ENCODE measurements at places on chromosomes 16 and 17.

DNA sequence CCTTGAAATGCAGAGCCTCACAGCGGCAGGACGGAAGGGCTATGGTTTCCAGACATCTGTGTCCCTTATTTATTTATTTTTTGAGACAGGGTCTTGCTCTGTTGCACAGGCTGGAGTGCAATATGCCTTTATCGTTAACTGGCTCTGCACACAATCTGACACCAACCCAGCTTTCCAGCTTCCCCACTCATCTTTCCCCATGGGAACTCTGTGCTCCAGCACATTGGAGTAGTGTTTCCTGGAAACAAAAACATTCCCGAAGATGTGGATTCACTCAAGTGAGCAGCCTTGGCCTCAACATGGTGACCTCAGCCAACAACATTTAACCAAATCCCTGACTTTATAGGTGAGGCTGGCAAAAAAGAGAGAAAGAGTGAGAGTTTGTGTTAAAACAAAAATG lies 307.1 kb downstream of the TMEM114 start:
- DNase-seq, result no peak

DNA sequence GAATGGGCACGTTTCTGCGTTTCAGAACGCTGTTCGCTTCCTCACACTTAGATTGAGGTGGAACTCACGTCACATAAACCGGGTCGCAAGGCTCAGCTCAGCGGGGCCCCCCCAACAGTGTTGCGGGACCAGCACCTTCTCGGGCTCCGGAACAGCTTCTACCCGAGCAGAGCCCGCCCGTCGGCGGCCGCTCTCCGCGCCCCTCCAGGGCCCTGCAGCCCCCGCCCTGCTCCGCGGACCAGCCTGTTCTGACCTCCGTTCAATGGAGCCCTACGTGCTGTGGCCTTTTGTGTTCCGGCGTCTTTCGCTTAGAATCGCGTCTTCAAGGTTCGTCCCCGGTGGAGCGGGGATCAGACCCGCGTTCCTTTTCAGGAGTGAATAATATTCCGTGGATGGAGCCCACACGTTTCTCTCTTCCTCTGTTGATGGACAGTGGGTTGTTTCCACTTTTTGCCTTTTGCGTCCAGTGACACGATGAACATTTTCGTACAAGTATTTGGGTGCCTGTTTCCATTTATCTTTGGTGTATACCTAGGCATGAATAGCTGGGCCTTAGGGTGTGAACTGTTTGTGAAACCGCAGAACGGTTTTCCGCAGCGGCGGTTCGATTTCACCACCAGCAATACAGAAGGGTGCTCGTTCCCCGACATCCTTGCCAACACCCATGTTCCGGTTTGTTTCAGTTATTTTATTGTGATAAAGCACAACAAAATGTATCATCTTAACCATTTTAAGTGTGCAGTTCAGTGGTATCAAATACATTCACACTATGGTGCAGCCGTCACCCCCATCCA lies 2.3 kb upstream of the SLC22A31 start:
- DNase-seq, result no peak

- DNase-seq, result no peak
Measured at GRCh38 chr16:4360538-4361021, 9.5 kb upstream of the PAM16 start.

DNA sequence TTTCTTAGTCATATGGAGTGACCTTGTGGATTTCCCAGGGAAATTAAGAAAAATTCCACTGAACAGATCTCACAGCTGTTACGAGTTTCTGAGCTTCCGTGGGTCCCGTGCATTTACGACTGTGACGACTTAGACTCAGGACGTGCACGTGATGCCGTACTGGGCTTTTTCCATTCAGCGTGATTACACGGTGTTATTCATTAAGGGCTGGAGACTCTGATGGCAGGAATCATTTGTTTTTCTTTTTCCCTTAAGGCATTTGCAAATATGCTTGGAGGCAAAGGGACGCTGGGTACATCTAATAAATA lies 57.2 kb downstream of the TBC1D16 start:
- no peak for DNase-seq

DNA sequence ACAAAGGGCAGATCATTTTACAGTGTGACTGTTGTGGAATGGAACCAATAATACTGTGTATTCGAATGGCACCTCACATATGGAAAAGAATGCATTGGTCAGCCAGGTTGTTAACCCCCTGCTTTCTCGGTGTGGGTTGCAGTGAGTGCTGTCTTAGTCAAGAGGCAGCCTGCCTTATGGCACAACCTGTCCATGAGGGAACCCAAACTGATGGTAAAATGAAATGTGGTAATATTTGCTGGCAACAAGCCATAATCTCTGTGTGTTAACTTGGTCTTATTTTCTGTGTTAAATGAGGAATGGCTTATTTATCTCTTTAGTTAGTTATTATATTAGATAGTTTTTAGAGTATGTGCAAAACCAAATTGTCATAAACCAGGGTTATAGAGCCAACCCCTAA lies 81.6 kb downstream of the TMC6 start:
- no peak for DNase-seq

GRCh38 chr17:82377924-82378740 lies 6.6 kb downstream of the UTS2R start:
- no peak for DNase-seq

GRCh38 chr16:61146429-61146828 lies 889.8 kb downstream of the CDH8 start:
- no peak for DNase-seq

DNA sequence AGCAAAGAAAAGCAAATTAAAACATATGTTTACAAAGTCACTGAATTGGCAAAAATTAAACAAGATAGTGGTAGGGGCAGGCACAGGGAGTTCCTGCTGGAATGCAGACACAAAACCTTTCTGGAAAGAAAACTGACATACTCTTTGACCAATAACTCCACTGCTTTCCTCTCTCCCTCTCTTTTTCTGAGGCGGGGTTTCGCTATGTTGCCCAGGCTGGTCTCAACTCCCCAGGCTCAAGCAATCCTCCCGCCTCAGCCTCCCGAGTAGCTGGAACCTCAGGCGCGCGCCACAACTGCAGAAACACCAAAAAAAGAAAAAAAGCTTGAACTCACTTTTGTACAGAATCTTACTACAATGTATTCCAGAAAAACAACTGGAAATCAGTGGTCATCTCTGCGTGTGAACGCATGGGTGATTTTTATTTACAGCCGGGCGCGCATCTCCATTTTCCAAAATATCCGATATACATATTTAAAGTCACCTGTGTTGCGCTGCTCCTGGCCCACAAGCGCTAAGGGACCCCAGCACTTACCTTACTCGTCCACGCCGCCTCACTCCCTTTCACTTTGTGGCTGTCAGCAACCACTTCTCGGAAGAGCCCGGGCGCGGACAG lies 480 bp downstream of the TXNL4B start:
- DNase-seq, result peak; percentile 25

- DNase-seq, result no peak
Measured at GRCh38 chr16:11205065-11205699, 50.8 kb downstream of the SOCS1 start.

DNA sequence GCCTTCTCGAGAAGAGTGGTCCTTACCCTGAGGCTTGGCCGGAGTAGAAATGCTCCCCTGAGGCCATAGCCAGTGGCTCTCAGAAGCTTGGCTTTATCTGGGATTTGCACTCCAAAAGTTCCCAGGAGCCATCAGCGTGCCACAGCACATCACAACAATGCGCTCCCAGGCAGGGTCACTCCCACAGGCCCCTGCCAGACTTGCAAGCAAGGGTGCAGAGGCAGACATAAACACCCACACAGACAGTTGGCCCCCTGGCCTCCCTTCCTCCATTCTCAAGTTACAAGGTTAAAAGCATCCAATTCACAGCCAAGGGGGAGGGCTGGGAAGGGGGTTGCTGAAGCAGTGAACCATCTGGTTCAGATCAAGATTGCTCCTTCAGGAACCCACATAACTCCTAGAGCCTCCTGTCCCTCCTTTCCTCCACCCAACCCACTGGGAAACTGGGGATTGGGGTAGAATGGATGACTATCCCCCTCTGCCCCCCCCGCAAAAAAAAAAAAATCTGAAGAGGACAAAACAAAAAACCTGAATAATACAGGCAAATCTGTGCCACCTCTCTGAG lies 1.8 kb downstream of the ST3GAL2 start:
- no peak for DNase-seq

DNA sequence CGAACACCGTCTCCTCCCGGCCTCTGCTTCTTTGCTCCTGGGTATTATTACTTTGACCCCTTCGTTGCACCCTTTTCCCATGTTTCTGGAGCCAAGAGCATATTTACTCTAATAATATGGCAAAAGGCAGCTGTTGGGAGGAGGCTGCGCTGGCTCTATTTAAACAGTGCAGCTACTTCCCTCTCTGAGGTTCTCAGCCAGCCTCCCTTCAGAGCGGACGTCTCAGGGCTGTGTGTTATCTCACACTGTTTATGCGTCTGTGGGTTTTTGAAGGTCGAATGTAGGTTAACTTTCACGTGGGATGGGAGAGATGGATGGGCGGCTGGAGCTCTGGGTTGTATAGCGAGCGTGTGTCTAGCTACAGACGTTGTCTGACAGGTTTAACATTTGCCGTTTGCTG lies 45.3 kb downstream of the COX4I1 start:
- DNase-seq, result no peak

GRCh38 chr16:83791916-83792315 lies 15.9 kb upstream of the HSBP1 start:
- DNase-seq, result no peak

- no peak for DNase-seq
Measured at GRCh38 chr16:72989579-72990551, 58.1 kb downstream of the ZFHX3 start.
